ENCODE measurements at places on chromosomes 6 and 20. TPM values are rescaled to one million over a fixed set of nuclear protein-coding genes. Genes with fewer than 3 reads are reported as not detected.

Gene CALHM4
- not detected for polyA plus RNA-seq

Gene MCCD1
- not detected for polyA plus RNA-seq

Gene CAGE1
- not detected for polyA plus RNA-seq

Gene SNAP91
- polyA plus RNA-seq: not detected

Gene CST4
- polyA plus RNA-seq: not detected

Gene PSORS1C2
- polyA plus RNA-seq: not detected

Gene GABRR1
- not detected for polyA plus RNA-seq

DNA sequence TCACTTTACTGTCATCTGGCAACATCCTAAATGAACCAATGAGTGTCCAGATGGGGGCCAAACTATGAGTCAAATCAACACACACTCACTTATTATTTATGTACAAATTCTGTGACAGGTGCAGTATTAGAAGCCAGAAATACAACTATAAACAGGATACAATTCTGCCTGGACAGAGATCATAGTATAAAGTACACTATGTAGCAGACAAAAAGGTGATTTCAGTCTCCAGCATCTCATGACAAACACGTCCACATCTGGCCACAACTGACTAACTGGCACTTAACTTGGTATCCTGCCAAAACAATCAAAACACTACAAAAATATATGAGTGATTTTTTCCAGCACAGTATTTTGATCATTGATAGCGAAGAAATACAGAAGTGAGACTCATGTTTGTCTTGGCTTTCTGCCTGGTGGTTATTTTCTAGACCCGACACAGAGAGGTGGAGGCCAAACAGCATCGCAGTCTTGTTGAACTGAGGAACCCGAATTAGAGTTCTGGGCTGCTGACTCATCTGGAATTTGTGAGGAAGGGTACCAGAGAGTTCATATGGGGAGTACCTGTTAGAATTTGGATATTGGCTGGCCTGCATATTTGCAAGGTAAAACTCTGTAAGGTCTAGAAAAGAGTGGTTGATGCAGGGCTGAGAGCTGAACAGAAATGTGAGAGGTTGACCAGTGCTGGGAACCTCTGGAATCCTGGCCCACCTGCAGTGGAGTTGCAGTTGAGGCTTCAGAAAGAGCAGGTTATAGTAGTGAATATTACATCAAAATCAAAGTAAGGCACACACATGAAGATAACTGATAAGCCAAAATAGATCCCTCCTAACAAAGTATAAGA lies 475.2 kb downstream of the PTPRT start:
- no peak for DNase-seq

DNA sequence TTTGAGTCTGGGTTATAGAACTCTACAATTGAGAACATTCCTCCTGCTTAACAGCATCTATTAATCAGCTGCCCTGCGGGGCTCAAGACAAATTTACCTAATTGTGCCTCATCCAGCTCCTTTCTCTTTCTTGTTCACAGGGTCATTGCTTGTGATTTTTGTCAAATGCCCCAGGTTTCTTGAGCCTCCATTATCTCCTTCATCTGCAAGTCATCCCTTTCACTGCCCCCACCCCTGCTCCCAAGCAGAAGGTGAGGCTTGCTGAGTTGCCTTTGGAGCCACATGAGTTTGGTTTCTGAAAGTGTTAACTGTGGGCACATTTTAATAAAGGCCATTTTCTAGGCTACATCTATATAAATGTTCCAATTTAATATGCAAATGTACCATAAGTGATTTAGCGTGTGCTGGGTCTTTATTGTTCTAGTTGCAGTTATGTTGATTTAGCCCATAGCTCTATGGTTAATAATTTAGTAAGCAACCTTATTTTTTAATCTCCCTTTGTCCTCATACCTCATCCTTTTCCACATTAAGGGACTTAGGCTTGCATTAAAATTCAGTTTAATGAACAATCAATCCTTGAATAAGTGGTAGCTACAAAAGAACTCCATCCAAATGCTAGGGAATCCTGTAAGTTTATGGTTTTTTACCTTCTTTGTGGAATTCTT lies 56.1 kb downstream of the VSTM2L start:
- no peak for DNase-seq

GRCh38 chr6:149948011-149948410 lies 6.2 kb downstream of the ULBP2 start:
- DNase-seq: no peak

DNA sequence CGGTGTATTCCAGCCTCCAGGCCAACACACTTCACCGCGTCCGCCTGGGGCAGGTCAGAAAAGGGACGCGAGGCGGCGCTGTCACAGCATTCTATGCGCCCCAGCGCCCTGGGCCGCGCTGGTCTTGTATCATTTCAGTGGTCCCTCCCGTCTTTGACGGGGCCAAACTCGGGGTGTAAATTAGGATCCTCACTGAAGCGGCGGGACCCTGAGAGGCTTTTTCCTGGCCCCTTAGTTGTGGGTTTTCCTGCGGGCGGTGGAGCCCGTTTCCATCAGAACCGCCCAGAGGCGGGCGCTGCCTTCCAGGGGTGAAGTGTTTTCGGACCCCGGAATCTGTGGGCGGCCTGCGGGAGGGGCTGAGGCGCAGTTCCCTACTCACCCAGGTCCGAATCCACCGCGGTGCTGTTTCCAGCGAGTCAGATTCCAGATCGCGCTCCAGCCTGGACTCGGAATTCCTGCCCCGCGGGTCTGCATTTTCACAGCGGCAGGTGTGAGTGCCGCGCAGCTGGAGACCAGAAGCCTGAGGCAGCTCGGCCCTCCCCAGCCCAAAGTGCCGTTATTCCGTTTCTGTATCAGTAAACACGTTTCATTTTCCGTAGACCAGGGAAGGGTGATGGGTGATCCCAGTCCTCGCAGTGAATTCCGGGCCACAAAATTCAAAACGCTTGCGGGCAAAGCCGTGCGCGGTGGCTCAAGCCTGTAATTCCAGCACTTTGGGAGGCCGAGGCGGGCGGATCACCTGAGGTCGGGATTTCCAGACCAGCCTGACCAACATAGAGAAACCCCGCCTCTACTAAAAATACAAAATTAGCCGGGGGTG lies 3.9 kb upstream of the MICB start:
- peak; percentile 68 for DNase-seq

DNA sequence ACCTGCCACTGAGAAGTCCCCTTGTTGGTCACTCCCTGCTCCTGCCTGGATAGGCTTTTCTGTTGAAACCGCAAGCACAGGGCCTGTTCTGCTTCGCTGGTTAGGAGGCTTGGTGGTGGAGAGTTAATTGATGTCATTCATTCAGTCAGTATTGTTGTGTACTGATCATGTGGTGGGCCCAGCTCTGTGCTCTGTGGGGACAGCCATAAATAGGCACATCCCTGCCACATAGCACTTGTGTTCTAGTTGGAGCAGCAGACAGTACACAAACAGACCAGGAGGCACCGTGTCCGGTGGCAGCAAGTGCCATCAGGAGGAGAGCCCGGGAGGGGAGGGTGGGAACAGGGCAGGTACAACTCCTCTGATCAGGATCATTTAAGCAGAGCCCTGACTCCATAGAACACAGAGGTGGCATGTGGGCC lies 155.2 kb upstream of the INSM1 start:
- no peak for DNase-seq

GRCh38 chr20:10802236-10802635 lies 128.4 kb upstream of the JAG1 start:
- no peak for DNase-seq

GRCh38 chr20:46814366-46815232 lies 80.0 kb upstream of the EYA2 start:
- DNase-seq: no peak

GRCh38 chr6:32974541-32975308 lies 6.3 kb downstream of the BRD2 start:
- no peak for DNase-seq

DNA sequence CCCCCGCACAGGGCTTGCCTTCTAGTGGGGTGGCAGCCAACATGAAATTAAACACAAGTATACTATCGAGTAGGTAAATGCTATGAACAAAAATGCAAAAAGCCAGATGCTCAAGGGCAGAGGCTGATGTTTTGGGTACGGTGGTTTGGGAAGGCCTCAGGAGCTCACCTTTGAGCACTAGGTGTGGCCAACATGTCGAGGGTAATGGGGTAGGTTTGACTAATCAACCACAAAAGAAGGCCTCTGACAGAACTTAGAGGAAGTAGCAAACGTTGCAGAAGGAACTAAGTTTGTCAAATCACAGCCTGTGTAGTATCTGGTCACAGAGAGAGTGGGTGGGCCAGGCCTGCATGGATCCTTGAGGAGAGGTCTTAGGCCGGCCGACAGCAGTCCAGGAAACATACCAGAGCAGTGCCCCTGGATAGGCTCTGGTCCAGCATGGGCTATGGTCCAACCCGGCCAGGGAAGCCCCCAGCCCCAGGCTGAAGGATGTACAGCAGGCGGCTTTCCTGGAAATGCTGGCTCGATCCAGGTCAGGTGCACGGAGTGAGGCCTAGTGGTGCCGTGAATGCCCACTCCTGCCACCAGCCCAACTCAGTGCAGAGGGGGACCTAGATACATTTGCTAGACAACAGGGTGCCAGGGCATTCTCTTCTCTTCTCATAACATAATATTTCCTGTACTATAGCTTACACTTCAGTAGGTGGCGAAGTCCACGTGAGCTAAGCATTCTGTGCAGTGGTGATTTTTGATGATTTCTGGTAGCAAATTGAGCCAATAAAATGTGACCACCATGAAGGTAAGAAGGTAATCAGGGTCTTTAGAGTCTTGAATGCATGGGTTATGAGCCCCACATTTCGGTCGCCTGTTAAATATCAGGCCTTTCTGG lies 56.3 kb upstream of the CD93 start:
- DNase-seq: no peak

GRCh38 chr6:125267806-125268523 lies 33.8 kb downstream of the HDDC2 start:
- no peak for DNase-seq

GRCh38 chr6:145829950-145830349 lies 15.4 kb upstream of the FBXO30 start:
- no peak for DNase-seq

- no peak for DNase-seq
These were observed 25.7 kb upstream of the TUBB2A start for GRCh38 chr6:3183066-3183465.

DNA sequence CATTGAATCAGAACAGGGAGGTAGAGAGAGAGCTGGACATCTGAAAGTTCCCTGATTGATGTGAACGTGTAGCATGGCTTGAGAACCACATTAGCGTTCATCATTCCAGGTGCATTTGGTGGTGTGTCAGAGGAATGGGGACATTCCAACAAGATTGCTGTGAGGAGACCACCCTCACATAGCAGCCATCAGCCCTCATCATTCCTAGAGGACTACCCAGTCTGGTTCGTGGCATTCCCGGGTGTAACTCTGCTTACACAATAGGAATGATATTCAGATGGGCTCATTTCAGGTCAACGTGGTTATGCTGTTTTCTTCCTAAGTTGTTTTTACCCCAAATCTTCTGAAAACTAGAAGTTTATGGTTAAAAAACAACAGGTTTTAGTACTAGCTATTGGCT lies 62.2 kb upstream of the KLHL31 start:
- no peak for DNase-seq

- DNase-seq: no peak
These were observed 78.9 kb upstream of the ISM1 start for GRCh38 chr20:13142143-13142542.

Measured in naive thymus-derived CD8-positive, alpha-beta T cell (primary cell).